ENCODE measurements at places on chromosomes 3 and 15.
A peak's percentile ranks its signal among the peaks of the same experiment; 100 is the strongest.

DNA sequence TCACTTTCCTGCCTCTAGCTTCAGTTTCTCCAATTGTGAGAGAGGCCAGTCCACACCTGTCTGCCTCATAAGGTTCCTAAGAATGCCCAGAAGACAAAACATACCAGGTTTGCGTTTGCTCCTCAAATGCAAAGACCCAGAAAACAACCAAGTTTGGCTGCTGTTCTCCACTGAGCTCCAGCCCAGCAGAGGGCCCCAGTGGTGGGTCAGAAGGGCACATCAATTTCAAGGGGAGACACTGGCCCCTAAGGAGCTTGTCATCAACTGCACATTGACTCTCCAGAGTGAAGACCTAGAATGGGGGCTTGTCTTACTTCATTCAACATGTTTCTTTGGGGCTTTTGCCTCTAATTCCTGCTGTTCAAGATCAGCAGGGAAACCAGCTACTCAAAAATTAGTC lies 127.9 kb upstream of the SLC6A11 start:
- DNase-seq = no peak

GRCh38 chr15:33785366-33785765 lies 182.9 kb upstream of the CHRM5 start:
- no peak for DNase-seq

GRCh38 chr3:125433091-125433534 lies 58.0 kb upstream of the ZNF148 start:
- DNase-seq = no peak

- no peak for DNase-seq
These were observed 14.3 kb upstream of the FILIP1L start for GRCh38 chr3:100128565-100128964.

- DNase-seq = peak; percentile 84
These were observed 1.1 kb downstream of the CELSR3 start for GRCh38 chr3:48661501-48662144.
